ENCODE measurements at places on chromosomes 6 and 20.

GRCh38 chr6:153172815-153173214, 41.7 kb upstream of the RGS17 start:
- DNase-seq, result no peak

DNA sequence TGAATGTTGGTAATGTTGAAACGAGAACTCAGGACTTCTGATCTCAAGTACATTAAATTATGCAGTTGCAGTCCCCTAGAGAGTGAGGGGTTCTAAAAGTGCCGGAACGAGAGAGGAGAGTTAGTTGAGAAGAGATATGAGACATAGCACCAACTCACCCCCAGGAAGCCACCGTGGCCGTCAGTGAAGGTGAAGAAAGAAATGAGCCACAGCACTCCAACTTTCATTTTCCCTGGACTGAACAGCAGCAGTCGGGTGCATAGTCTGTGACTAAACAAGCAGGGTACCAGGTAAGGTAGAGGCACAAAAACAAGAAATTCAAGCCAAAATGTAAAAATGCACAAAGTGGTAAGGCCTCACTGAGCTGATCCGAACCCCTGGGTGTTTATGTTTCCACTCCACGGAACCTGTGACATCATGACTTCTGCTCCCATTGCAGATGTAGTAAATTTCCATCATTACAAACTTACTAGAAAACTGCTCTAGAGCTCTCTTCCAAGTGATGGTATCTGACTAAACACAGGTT, 13.2 kb downstream of the ADGRF1 start:
- DNase-seq, result no peak

- peak; percentile 57 for DNase-seq
Observed at GRCh38 chr20:10177326-10177725, 41.3 kb upstream of the SNAP25 start.

DNA sequence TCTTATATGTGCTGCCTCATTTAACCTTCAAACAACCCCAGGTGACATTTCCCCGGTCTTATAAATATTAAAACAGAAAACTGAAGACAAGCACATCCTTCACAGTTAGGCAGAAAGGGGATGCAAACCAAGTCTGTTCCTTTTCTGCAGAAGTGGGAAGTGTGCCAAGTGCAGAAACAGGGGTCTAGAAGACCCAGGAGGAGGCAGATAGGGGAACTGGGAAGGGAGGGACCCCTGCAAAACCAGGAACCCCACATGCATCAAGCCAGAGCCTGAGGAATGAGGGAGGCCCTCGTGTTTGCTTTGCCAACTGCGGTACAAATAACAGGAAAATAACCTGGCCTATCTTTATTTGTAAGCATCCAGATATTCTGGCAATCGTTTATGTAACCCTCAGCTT, 17.0 kb upstream of the CST3 start:
- DNase-seq, result no peak

- DNase-seq, result no peak
Observed at GRCh38 chr6:164035900-164036485, 621.5 kb downstream of the QKI start.

DNA sequence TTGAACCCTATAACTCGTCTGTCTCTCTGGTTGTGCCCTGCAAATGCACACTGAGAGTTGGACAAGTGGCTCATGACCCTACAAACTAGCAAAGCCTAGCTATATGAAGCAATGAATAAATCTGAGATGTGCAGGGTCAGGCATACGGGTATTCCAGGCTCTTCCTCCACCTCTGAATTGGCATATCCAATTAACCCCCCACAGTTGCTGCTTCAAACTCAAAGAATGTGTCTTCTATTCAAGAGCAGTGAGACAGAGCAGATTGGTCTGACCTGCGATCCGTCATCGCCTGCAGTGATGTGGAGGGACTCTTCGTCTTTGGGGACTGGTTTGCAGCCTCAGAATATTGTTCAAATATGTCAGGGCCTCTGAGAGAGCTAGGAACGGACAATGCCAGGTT, 59.8 kb downstream of the LAMP5 start:
- DNase-seq, result no peak

GRCh38 chr6:46899659-46900058, 22.1 kb downstream of the ADGRF5 start:
- no peak for DNase-seq

- no peak for DNase-seq
Observed at GRCh38 chr6:25548451-25548850, 103.6 kb upstream of the SCGN start.

GRCh38 chr6:53910834-53911233, 116.0 kb downstream of the LRRC1 start:
- no peak for DNase-seq

DNA sequence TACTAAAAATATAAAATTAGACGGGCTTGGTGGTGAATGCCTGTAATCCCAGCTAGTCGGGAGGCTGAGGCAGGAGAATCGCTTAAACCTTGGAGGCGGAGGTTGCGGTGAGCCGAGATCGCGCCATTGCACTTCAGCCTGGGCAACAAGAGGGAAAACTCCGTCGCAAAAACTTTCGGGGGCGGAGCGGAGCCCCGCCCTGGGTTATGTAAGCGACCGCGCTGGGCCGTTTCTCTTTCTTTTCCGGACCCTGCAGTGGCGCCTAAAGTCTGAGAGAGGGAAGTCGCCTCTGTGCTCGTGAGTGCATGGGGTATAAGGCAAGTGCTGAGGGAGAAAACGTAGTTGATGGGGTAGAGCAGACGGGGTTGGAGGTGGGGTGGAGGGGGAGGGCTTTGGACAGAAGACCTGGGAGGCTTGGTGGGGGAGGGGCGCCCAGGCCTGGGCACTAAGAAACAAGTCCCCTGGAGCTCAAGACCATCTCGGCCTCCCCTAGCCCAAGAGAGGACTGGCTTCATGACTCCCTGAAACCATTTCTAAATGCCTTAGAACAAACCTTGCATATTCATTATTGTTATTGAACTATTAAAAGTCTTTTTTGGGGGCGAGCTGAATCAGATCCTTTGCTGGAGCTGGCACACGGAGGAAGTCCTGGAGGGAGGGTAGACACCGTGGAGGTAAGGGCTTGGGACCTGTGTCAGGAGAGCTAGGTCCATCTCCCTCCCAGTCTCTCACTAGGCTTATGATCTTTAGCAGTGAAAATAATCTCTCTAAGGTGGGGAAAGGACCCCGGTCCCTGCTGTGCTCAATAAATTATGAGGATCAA, 2.7 kb upstream of the MICA start:
- DNase-seq, result peak; percentile 61

- no peak for DNase-seq
Observed at GRCh38 chr6:168225471-168225911, 94.1 kb downstream of the DACT2 start.

GRCh38 chr6:125041740-125042459, 79.7 kb downstream of the RNF217 start:
- peak; percentile 31 for DNase-seq

DNA sequence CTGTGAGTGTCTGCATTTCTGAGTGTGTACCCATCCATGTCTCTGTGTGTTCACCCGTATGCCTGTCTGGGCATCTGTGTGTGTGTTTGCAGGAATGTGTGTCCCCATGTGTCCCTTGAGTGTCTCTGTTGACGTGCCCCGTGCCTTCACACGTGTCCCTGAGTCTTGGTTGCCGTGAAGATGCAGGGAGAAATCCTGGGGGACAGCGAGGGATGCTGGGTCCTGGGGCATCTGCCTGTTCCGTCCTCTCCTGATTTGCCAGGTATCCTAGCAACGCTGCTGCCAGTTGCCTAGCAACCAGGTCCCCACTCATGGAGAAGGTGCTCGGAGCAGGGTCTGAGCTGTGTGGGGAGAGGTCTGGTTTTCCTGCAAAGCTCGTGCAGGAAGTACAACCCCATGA, 6.0 kb upstream of the LKAAEAR1 start:
- DNase-seq, result no peak

DNA sequence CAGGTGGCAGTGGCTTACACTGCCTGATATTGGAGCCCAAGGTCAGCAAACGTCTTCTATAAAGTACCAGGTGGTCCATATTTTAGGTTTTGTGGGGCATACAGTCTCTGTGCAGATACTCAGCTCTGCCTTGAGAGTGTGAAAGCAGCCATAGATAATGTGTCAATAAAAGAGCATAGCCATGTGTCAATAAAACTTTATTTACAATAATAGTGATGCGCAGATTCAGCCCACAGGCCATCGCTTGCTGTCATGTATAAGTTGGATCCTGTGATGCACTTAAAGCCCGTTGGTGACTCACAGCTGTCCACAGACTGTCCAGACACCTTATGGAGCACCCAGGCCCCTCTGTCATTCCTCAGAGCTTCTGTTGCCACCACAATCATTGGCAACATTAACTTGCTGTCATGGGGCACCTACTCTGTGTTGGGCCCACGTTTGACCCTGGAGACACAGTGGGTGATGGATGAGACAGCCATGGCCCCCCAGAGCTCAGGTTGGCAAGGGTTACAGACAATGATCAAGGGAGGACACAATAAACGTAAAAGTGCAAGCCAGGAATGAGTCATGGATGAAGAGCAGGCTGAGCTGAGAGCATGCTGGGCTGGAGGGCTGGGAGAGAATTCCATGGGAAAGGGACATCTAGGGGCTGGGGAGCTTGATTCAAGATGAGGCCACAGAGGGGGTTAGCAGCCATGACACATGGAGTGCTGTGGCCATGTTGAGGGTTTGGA, 173.6 kb downstream of the TAF4 start:
- DNase-seq, result no peak

DNA sequence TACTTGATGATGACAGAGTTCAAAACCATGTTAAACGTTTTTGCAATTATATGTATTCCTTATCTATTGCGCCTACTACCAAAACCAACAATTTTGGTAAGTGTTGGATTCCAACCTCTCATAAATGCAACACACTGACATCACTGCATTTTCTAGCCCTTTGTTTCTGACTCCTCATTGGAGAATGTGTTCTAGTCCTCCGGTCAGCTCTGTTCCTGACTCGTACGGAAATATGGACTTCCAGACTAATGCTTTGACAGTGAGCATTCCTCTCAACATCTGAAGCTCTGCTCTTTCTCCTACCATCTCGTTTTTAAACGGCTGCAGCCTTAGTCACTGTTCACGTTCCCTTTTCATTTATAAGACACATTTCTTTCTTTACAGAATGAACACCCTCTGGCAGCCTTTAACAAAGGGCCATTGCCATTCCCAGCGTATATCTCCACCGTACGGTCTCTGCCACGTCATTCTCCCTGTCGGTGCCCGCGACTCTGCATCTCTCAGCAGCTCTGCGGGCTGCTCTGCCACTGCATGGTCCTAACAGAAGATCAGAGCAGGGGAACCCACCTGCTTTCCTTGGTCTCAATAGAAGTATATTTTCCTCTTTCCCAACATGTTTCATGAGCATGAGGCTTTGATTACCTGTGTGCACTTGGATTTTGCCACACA, 103.0 kb upstream of the SYNDIG1 start:
- DNase-seq, result no peak

- DNase-seq, result no peak
Observed at GRCh38 chr6:45666846-45667245, 289.1 kb upstream of the SUPT3H start.

GRCh38 chr6:44333273-44333919, 9.1 kb upstream of the SPATS1 start:
- no peak for DNase-seq

GRCh38 chr6:127391094-127391953, 47.9 kb upstream of the ECHDC1 start:
- no peak for DNase-seq

- no peak for DNase-seq
Observed at GRCh38 chr20:40769677-40770285, 80.7 kb upstream of the MAFB start.

DNA sequence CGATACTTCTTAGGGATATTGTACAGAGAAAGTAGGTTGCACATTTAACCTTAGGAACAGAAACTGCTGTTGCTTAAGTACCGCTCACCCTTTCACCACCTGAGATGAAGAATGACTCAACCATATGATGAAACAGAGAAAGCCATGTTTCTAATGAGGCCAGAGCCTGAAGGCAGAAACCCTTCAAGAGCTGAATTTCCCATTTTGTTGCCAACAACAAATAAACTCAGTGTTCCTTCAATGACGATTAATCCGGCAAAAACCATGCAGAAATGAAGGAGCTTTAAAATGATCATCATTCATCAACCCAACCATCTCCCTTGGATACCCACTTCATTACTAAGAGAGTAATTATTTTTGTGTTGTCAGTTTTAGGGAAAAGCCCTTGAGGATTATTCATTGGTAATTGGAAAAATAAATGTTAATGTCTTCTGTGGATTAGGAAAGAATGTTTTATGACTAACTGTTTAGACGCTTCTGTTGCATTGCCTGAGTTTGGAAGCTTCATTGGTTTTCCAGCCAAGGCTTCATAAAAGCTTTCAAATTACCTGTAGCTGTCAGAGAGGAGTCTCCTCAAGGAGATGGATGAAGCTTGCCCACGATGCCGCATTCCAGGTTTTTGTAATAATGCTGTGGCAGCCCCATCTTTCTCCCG, 112.1 kb upstream of the IYD start:
- DNase-seq, result peak; percentile 91

DNA sequence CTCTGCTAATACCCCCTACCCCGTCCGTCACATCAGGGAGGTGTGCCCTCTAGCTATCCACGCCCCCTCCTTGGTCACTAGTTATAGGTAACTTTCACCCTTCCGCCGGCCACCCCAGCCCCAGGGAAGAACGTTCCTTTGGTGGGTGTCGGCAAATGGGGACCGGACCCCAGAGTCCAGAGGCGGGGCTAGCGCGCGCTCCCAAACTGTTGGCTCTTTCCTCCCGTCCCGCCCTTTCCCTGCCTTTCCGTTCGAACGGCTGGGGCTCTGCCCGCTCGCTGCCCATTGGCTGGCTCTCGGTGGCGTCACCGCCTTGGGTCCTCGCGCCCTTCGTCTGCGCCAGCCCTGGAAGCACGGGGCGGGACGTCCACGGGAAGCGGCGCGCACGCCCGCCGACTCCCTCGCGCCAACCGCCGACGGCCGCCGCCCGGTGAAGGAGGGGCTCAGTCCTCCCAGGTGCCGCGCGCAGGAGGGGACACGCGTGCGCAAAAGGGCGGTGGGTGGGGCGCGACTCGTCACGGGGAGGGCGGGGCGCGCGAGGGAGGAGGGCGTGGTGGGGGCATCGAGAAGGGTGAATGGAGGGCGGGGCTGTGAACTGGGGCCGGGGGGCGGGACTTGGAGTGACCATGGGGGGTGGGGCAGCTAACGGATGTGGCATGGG, 634 bp upstream of the PHF1 start:
- peak; percentile 98 for DNase-seq

DNA sequence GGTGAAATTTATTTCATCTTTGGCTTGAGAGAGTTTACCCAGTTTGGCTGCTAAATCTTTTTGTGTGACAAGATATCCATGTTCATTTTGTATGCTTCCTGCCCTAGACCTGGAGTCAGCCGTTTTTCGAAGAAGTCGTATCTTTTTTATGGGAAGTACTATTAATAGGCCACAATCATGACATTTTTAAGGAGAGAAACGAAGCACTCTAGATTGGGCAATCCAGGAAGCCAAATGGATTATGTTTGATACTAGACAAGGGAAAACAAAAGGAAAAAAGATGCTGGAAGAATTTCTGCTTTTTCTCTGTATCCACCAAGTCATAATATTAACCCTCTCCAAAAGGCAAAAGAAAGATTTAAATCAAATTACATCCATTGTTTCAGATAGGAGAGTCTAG, 214.6 kb downstream of the HDGFL1 start:
- no peak for DNase-seq

GRCh38 chr20:41006936-41007474, 21.6 kb upstream of the TOP1 start:
- no peak for DNase-seq

Measured in AG10803 (cell line).